ENCODE measurements at places on chromosomes 16 and 17.

- DNase-seq, result no peak
Observed at GRCh38 chr17:79874329-79874981, 35.2 kb upstream of the CBX4 start.

DNA sequence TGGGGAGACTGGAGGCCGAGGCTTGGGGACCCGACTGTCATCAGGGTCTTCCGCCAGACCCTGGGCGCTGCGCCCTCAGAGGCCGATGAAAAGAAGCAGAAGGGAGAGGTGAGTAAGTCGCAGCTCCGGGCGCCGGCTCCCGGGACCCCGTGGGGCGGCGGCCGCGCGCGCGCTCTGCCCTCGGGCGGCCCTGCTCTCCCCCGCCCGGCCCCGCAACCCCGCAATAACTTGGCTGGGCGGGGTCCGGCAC, 392 bp upstream of the ABHD15 start:
- DNase-seq, result no peak

GRCh38 chr16:54277845-54278703, 8.5 kb downstream of the IRX3 start:
- DNase-seq, result no peak

DNA sequence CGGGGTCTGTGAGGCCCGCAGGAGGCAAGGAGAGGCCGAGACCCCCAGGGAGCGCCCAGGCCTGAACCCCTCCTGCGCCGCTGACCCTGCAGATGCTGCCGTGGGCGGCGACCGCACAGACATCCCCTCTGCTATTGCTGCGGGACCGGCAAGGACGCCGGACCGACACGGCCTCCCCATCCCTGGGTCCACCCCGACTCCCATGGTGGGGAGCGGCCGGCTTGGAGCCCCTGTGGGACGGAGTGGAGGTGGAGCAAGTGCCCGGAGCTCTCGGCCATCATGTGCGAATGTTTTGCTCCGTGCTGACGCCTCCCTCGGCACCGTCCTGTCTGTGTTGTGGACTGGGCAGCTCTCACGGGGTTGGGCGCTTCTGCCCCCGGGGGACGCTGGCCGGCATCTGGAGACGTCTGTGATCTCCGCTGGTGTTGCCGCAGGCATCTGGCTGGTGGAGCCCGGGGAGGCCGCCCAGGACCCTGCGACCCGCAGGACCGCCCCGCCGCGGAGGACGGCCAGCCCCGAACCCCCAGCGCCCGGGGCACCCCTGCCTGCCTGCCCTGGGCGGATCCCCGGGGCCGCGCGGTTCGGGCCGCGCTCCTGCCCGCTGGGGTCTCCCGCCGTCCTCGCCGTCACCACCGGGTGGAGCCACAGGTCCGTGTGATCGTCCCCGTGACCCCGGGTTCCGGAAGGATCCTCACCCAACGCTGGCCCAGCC, 12.8 kb upstream of the GNG13 start:
- DNase-seq, result no peak

GRCh38 chr16:61993108-61993507, 43.1 kb downstream of the CDH8 start:
- DNase-seq, result no peak

DNA sequence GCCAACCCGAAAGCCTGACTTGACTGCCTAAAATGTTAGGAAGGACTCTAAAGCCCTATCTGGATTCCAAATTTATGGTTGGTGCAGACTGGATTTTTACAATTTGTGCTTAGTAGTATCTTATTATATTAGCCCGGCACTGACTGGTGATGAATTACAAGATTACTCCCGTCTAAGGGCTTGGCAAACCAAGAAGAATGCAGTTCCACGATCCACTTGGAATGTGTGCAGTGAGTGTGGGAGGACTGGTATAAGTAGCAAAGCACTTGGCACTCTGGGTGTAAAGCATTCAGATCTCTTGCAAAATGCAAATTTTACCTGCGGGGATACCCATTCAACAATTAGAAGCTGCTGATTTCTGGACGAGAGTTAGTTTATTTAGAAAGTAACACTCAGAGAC, 539.4 kb downstream of the MAF start:
- no peak for DNase-seq

DNA sequence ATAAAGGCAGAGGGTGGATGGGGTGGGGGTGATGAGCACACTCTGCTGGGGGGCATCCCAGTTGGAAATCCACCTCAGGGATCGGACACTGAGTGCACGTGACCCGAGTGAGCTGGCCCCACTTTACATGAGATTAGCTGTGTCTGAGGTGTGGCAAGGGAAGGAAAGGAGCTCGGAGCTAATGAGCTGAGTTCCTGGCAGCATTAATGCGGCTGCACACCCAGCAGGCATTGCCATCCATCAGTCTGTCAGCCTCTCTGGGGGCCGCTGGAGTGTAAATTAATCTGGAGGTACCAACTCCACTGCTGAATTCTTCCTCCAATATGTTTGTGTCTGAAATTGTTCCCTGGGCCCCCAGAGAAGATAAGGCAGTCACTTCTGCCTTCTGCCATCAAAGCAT, 65.5 kb downstream of the HS3ST2 start:
- DNase-seq, result no peak

- no peak for DNase-seq
Observed at GRCh38 chr16:54585094-54585997, 298.8 kb upstream of the IRX3 start.

- no peak for DNase-seq
Observed at GRCh38 chr17:57499648-57500049, 243.3 kb downstream of the MSI2 start.

DNA sequence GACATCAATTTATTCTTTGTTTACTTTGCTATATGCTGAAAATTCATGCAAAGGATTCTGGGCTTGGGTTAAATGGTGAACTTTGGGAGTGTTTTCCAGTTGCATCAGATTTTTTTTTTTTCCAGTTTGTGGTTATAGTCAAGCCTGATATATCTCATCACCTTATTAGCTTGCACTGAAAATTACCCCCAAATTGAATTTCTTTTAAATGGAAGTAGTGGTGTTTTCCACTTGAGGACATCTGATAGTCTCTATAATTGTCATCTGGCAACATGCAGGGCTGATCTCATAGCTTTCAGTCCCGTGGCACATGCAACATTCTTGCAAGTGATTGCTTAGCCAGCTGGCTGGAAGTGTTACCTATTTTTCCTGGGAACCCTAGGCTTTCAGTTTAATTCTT, 4.7 kb upstream of the KRTAP3-1 start:
- DNase-seq, result peak; percentile 36

Data from fibroblast of skin of left biceps (primary cell).